Stimulated activated CD4-positive, alpha-beta T cell treated with anti-CD3 and anti-CD28 coated beads, Interleukin-4, amount 100 ng/mL, for 48 hours (primary cell): ENCODE measurements at places on chromosomes 13 and 19.

DNA sequence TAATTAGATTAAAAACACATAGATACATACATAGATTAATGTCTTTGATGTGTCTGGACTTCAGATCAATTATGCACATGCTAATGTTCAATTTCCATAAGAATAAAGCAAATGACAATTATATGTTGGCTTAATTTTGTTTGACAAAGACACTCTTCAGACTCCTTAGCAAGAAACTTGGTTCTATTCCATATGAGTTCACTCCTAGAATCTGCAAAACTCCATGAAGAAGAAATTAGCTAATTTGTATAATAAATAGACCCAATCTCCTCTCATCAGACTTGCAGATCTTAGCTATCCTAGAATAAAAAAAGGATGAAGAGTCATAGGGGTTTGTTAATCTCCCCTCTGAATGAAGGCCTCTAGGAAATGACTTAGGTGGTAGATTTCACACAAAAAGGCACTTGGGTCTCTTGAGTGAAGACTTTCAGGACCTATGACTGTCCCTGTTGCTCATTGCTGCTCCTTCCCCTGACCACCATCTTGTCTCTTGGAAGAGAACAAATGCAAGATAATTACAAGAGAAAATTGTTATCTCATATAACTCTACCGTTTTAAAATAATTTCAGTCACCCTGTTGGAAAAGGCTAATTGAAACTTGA lies 302.2 kb downstream of the EFNB2 start:
- DNase-seq: no peak

DNA sequence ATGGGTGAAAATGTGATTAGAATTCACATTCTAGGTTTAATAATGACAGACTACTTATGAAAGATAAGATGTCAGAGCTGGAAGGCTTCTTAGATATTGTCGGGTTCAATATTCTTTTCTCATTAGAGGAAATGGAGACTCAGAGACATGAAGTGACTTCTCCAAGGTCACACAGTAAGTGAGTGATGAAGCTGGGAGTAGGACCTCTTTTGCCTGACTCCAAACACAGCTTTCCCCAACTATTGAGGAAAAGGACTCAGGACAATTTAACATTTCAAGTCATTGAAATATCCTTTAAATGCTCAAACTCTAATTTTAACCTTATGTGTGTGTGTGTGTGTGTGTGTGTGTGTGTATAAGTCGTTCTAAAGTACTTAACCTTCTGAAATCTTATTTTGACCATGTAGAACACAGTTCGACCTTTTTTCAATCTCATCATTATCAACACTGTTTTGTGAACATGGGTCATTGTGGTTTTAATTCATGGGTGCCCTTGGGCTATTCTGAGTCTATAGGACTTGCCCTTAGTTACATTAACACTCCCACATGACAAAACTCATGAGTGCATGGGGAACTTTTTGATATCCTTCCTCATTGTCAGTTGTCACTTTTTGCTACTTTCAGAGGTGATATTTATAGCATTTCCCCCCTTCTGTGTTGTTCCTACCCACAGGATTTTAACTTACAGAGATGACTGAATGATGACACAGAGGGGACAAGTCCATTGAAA lies 53.0 kb downstream of the LRCH1 start:
- DNase-seq: no peak

DNA sequence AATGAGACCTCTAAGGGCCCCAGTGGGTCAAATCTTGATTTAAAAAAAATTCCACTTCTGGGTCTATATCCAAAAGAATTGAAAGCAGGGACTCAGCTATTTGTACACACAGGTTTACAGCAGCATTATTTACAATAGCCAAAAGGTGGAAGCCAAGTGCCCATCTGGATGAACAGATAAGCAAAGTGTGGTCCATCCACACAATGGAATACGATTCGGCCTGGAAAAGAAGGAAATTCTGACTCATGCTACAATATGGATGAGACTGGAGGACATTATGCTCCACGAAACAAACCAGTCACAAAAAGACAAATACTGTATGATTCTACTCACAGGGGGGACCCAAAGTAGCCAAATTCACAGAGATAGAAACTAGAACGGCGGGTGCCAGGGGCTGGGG lies 76.7 kb downstream of the CACNA1A start:
- DNase-seq: no peak

DNA sequence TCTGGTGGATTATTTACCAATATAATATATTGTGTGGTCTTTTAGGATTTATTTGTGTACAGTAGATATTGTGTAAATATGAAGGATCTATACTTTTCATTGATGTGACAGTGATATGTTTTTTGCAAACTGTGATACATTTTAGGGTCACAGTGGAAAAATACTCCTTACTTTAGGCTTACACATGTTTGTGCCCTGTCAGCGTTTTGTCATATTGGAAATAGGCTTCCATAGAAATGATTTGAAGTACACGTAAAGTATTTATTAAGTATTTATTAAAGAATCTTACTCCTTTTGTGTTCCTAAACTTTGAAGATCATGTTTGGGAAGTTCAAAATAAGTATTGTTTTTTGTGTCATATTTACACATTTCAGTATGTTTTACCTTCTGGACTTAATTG lies 5.0 kb downstream of the ZNF808 start:
- DNase-seq: no peak

DNA sequence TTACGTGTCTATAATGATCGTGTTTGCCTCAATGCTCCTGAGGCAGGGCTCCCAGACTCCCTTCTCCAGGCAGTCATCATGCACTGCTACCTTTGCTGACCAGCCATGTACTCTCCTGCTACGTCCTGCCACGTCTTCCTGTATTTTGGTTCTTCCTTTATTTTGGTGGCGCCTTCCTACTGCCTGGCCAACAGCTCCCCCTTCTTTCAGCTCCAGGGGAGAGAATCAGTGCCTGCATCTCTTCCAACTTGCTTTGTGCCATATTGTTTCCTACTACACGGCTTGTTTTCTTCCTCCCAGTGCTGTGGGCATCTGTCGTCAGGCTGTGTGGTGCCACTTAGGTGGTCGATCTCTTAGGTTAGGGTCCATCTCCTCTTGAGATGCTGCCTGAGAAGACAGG lies 96.2 kb downstream of the FGF9 start:
- DNase-seq: no peak

- no peak for DNase-seq
Observed at GRCh38 chr19:9407827-9408226, 27.5 kb downstream of the ZNF266 start.

GRCh38 chr13:20331949-20332348 lies 99.8 kb upstream of the GJB6 start:
- DNase-seq: no peak

DNA sequence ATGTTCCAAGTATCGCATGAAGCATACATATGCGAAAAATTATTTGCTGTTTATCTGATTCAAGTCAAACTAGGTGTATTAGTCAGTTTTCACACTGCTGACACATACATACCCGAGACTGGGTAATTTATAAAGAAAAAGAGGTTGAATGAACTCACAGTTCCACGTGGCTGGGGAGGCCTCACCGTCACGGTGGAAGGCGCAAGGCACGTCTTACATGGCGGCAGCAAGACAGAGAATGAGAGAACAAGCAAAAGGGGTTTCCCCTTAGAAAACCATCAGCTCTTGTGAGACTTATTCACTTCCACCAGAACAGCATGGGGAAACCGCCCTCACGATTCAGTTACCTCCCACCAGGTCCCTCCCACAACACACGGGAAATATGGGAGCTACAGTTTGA lies 13.0 kb upstream of the PROZ start:
- peak; percentile 52 for DNase-seq

DNA sequence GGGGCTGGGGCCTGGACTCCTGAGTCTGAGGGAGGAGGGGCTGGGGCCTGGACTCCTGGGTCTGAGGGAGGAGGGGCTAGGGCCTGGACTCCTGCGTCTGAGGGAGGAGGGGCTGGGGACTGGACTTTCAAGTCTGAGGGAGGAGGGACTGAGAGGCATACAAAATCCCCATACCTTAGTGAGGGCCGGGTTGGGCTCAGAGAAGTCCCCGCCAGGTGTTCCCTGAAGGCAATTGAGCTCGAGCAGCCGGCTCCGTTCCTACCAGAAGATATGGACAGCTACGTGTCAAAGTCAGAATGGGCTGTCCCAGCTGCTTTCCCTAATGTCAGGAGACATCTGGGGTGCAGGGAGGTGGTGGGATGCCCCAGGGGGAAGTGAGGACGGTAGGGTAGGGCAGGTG lies 9.5 kb downstream of the PHLDB3 start:
- DNase-seq: no peak

DNA sequence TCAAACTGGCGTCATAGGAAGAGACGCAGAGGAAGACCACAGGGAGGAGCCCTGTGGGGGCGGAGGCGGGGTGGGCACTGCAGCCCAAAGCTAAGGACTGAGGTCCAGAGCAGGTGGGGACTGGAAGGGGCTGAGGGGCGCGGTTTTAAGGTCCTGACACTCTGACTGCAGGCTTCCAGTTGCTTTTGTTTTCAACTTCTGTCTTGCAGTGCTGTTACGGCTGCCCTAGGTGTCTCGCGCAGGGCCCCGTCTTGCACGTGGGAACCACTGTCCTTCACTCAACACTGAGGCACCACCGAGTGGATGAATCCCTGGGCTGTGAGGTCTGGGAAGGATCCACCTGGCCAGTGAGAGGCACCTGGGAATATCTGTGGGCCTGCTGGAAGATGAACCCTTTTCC lies 76.0 kb downstream of the TEX29 start:
- DNase-seq: no peak

- no peak for DNase-seq
Observed at GRCh38 chr13:70218618-70219017, 110.4 kb upstream of the KLHL1 start.

DNA sequence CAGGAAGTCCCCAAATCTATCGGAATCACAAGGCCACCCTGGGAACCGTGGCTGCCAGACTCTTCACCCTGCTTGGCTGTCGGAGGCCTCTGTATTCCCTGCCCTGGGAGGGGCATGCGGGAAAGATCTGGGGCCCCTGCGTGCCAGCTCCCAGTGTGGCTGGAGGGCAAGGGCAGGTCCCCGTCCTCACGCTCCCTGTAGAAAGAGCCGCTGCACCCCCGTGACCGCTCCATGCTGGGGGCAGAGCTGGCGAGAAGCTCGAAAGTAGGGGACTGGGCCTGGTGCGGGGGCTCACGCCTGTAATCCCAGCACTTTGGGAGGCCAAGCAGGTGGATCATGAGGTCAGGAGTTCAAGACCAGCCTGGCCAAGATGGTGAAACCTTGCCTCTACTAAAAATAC lies 208.4 kb upstream of the SOX1 start:
- no peak for DNase-seq

- no peak for DNase-seq
Observed at GRCh38 chr19:13756210-13756609, 8.1 kb upstream of the MRI1 start.

DNA sequence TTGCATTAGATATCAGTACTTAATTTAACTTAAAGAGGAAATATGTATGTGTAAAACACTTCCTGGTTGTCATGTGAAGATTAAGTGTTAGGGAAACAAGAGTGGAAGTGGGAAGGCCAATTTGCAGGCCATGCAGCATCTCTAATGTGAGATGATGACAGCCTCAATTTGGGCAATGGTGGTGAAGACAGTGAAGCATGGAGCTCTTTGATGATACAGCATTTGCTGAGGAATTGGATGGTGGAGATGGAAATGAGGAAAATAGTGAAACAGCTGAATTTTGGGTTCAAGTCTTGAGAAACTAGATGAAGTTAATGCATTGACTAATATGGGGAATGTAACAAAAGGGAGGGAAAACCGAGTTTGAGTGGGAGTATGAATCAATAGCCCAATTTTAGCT lies 231.7 kb upstream of the MIR17HG start:
- no peak for DNase-seq

DNA sequence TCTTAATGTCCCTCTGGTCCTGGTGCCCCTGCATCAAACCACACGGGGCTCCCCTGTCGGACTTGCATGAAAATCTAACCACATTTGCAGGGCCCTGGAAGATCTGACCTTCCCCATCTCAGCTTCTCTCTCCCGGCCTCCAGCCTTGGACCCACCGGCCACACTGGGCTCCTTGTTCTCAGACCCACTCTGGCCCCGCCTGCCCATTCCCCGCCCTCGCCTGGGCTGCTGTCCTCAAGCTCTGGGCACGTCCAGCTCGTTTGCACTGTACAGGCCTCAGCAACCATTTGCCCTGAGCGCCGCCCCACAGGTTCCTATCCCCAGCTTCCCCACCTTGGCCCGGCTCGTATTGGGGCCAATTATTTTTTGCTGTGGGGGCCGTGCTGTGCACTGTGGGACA lies 10.5 kb downstream of the MYO9B start:
- DNase-seq: no peak

DNA sequence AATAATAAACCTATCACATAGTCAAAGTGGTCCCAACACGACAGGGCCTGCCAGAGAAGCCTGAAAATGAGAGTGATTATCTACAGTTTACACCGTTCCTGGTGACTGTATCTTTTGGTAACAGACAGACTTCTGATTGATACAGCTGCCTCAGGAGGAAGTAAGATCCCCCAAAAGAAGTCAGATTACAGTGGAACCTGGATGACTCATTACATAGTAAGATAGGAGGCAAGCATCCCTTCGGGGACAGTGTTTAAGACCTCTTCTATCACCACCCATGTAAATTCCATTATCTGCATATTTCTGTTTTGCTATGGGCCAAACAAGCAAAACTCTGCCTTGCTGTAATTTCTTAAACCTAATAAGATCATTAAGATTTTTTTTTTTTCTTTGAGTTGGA lies 44.0 kb upstream of the FLT1 start:
- no peak for DNase-seq

- peak; percentile 14 for DNase-seq
Observed at GRCh38 chr19:57850553-57851017, 926 bp downstream of the ZNF587 start.

GRCh38 chr19:3115916-3116602 lies 19.8 kb upstream of the GNA15 start:
- no peak for DNase-seq

DNA sequence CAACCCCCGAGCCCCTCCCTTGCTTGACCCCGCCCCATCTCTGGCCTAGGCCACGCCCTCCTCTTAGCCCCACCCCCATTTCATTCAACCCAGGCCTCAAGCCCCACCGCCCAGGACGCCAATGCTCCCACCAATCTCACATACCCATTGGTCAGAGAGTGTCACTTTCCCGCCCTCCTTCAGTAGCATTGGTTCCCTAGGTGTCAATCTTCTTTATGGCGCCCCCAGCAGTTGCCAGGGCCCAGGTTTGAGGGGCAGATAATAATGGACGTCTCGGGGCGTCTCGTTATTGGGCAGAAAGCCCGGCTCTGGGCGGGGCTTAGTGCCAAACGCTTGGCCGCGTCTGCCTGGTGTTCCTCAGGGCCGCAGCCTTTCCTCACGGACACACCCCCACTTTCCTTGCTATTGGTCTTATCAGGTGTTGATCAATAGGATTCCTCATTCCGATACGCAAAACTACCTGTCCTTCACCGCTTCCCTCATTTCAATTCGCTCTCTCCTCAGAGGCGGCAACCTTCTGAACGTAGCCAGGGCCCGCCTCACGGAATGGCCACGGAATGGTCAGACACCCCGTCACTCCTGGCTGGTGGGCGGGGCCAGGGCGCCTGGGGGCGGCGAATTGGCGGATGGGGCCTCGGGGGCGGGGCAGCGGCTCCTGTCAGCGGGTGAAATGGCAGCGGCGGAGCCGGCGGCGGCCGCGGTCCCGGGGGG lies at the start of gene EVI5L:
Gene EVI5L (plus strand): TSS at position 658 of the 711 bp plus-strand sequence. CDS start 16,325 bp downstream, outside the sequence.
- peak; percentile 99 for DNase-seq

GRCh38 chr13:34678154-34678553 lies 263.9 kb upstream of the NBEA start:
- no peak for DNase-seq
